ENCODE measurements at places on chromosomes 12 and 14. TPM values are rescaled to one million over a fixed set of nuclear protein-coding genes. Genes with fewer than 3 reads are reported as not detected.

Gene MYF6
- total RNA-seq: not detected

Gene KRT82
- total RNA-seq: not detected

Gene CMKLR1
- 6.4 TPM for total RNA-seq

Gene SLC17A8
- not detected for total RNA-seq

Gene TSPAN19
- total RNA-seq: not detected

Gene CELA1
- not detected for total RNA-seq

Gene HVCN1
- total RNA-seq: 1.3 TPM

Gene SMCO2
- total RNA-seq: not detected

Gene CHST11
- 192 TPM for total RNA-seq

Data from stomach (tissue), 19 donors.